ENCODE measurements at places on chromosomes 5 and 9.

DNA sequence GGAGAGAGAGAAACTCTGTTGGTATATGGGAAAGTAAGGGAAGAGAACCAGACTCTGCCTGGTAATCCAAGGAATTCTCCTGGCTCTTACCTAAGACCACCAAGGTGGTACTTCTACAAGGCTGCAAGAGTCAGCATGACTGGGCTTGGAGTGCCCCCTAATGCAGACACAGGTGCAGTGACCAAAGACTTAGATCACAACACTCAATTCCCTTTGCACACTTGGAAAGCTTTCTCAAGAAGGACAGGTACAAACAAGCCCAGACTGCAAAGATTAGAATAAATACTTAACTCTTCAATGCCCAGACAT, 25.2 kb downstream of the UGT3A2 start:
- DNase-seq, result no peak

DNA sequence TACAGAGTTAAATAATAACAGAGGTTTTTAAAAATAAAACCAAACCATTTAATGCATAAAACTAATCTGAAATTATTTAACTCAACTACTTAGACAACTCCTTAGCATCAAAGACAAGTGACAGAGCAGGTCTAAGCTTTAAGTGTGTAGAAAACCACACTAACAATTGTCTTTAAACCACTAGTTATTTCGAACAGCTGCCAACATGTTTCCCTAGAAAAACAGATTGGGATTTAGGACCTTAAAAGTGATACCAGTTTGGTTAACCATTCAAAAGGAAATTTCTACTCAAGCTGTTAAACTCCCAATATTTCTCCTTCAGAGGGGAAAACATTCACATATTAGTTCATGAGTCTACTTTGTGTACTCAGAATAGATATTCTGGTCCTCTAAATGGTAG, 208.7 kb downstream of the BNC2 start:
- no peak for DNase-seq

DNA sequence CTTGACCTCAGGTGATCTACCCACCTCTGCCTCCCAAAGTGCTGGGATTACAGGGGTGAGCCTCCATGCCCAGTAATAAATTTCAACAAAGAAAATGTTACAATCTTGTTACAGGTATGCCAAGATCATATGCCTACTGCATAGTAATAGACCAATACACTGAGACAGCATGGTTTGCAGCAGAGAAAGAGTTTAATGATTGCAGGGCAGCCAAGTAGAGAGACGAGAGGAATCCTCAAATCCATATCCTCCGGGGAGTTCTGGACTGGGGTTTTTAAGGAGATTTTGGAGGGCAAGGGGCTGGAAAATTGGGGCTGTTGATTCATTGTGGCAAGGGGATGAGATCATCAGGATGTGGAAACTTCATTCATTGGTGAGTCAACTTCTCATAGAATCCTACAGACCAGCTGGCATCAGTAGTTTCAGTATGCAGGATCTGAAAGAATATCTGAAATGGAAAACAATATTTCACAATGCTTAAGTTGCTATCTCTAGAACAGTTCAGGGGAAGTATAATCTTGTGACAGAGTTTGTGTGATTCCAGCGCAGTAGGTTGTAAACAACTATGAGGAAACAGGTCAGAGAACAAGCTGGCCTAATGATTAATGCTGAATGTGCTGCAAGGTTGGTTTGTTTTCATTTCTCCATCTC, 14.8 kb upstream of the TUT7 start:
- DNase-seq, result no peak

DNA sequence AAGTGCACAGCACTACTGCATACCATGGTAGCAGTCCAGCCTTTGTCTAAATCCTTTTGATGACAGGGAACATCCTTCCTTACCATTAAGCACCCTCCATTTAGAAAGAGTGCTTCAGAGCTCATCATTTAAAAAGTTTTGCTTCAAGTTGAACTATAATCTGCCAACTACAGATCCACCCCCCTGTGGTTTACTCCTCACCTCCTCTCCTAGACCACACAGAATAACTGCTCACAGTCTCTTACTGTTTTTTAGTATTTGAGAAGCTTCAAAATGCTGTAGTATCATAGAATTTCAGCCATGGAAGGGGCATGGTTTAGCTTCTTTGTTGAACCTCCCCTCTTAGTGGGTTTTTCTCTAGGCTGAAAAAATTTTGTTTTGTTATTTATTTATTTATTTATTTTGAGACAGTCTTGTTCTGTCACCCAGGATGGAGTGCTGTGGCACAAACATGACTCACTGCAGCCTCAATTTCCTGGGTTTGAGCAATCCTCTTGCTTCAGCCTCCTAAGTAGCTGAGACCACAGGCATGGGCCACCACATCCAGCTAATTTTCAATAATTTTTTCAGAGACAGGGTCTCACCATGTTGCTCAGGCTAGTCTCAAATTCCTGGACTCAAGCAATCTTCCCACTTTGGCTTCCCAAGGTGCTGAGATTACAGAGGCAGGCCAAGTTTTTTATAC, 384.3 kb upstream of the RFX3 start:
- DNase-seq, result no peak

- DNase-seq, result no peak
These were observed 59.1 kb downstream of the ZNF462 start for GRCh38 chr9:106922026-106922425.

- DNase-seq, result no peak
These were observed 27.6 kb downstream of the COL15A1 start for GRCh38 chr9:98971168-98971914.

DNA sequence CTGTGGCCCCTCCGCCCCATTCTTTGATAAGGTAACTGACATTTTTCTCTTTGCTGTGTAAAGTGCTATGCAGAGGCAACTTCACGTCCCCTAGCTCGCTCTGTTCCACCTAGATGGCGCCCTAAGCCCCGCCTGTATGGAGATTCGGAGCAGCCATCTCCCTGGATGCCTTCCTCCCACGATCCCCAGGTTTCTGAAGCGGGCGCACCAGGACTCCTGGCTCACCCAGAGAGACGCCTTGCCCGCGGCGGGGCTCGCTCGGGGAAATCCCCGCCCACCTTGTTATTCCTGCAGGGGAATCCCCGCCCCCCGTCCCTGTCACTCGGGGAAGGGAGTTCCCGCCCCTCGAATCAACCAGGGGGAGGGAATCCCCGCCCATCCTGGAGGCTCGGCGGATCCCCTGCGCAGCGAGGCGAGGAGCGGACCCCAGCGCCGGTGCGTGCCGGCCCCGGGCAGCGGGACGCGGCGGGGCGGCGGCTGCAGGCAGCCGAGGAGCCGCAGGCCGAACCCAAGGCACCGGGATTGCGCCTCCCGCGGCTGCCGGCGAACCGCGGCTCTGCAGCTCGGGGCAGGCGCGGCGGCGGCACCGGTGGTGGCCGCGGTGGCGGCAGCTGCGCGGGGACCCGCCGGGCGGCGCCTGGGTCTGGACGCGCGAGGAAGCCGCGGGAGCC, at the start of gene PDZD2:
Gene PDZD2 (plus strand): TSS at position 384 of the 671 bp plus-strand sequence.
- DNase-seq, result peak; percentile 40

DNA sequence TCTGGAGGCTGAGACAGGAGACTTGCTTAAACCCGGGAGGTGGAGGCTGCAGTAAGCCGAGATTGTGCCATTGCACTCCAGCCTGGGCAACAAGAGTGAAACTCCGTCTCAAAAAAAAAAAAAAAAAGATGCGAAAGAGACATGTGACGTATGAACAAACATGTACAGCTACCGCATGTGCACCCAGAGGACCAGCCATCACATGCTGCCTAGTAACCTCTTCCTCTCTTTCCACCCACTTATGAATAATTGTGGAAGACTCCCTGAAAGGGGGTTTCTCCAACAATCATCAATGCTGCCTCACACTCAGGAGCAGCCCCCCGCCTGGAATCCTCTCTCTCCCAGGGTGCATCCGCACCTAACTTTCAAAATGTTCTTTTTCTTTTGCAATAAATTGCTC, 2.2 kb downstream of the SARDH start:
- DNase-seq, result no peak

DNA sequence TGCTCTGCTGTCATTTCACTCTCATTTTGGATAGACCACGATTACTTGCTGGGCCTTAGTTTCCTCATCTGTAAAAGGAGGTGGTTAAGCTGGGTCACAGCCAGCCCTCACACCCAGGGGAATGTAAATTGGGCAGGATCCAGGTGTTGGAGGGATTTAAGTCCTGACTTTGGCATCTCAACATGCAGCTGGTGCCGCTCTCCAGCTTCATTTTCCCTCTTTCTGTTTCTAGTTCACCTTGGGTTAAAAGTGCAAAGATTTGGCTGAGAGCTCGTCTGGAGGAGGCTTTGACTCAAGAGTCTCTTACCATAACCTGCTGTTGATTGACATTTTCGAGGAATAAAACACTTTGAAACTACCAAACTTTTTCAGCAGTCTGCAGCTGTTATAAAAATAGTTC, 144.3 kb upstream of the DHFR start:
- DNase-seq, result no peak

- no peak for DNase-seq
These were observed 72.2 kb upstream of the PTCH1 start for GRCh38 chr9:95588724-95589588.

DNA sequence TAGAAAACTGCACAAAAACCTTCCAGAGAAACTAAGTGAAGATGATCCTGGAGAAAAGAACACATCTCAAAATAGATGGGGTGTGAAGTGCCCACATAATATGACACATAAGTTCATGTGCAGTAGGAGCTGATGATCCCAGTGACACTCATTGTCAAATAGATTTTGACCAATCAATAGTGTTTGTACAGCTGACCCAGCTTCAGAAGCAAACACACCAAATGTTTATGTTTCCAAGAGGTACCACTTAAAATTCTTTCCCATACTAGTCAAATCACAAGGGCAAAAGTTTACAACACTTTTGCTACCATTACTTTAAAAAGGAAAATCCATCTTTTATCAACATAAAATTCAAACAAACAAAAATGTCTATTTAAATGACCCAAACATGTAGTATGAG, 175.0 kb downstream of the MLLT3 start:
- DNase-seq, result no peak

DNA sequence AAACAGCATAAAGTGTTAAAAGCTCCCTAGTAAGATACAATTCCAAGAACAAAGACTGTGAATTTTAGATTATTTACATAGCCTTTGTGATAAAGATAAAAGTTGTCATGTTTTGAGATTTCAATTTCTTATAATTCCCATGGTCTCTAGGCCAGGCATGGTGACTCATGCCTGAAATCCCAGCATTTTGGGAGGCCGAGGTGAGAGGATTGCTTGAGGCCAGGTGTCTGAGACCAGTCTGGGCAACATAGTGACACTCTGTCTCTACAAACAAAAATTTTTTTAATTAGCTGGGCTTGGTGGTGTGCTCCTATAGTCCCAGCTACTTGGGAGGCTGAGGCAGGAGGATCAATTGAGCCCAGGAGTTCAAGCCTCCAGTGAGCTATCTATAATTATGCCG, 48.1 kb downstream of the BDP1 start:
- DNase-seq, result no peak

DNA sequence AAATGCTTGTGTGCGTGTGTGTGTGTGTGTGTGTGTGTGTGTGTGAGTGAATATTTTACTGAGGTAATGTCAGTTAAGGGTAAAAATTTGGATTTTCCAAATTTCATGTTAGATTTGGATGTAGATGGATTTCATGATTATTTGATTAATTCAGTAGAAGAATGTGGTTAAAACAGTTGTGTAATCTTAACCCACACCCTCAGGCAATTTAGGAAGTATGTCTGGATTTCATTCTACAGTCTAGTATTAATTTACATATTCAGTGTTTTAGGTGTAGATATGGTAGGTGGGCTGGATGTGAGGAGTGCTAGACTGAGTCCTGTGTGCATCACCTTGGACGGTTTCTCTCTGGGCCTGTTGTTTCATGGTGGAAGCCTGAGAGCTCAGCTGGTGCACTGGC, 99.1 kb upstream of the CKMT2 start:
- DNase-seq, result no peak

DNA sequence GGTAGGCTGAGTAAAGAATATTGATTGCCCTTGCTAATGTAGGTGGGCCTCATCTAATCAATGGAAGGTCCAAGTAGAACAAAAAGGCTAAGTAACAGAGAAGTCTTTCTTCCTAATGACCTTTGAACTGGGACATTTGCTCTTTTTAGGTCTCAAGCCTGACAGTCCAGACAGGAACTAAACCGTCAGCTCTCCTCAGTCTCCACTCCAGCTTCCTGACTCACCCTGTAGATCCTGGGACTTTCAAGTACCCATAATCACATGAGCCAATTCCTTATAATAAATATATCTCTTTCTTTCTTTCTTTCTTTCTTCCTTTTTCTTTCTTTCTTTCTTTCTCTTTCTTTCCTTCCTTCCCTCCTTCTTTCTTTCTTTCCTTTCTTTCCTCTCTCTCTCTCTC, 479.5 kb upstream of the PAPPA start:
- DNase-seq, result no peak

- DNase-seq, result peak; percentile 77
These were observed 6.4 kb upstream of the PURA start for GRCh38 chr5:140107312-140108092.

DNA sequence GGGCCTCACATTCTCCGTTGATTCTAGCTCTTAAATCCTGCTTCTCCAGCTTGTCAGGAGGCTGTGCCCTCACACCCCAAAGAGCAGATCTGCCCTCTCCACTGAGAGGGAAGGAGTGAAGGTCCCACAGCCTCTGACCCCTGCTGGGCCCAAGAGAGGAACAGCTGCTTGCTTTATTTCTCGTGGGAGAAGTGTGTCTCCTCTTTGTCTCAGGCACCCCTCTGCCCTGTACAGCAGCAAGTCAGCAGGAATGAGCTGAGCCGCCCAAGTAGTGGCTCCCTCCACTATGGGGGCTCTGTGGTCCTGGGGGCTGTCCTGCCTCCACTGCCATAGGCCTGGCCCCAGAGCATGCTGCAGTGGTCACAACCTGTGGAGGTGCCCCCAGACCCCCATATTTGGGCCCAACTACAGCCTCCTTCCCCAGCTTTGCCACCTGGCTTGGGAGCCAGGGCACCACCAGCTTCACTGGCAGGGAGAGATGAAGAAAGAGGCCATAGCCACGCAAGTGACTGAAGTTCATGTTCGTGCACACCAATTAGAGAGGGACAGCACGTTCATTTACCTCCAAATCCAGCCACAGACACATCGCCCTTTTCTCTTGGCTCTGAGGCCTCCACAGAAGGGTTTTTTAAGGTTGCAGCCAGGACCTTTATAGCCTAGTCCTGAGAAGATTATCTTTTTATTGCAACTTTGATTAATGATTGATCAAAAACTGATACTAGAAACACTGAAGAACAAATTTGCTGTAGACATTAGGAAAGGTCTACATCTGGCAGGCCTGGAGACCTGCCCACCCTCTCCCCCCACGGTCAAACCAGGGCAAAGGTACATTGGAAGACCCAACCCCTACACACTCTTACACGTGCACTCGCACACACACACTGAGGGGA, 27.5 kb downstream of the IRF1 start:
- no peak for DNase-seq

GRCh38 chr9:27571011-27571410, 2.3 kb downstream of the C9orf72 start:
- DNase-seq, result no peak

- DNase-seq, result no peak
These were observed 4.4 kb upstream of the MSX2 start for GRCh38 chr5:174719793-174720611.

- no peak for DNase-seq
These were observed 429.3 kb downstream of the GADD45G start for GRCh38 chr9:90034071-90034470.
